ENCODE measurements at places on chromosomes 7 and 10.
A peak's percentile ranks its signal among the peaks of the same experiment; 100 is the strongest.

DNA sequence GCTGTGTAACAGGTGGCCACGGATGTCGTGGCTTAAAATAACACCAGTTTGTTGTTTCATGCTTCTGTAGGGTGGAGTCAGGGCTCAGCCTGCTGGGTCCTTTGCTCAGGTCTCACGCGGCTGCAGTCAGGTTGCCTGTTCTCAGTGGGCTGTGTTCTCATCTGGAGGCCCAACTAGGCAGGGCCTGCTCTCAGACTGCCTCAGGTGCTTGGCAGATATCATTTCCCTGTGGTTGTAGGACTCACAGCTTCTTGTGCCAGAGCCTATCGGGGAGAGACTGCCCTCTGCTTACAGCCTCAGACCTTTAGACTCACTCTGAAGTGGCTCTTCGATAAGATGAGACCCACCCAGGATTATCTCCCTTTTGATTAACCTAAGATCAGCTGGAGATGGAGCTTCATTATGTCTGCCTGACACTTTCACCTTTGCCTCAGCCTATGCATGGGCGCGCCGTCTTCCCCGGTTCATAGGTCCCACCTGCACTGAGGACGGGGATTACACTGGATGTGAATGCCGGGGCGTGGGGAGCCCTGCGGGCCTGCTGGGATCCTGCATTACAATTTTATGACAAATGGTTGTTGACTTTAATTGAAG lies 55.3 kb downstream of the INPP5A start:
- no peak for DNase-seq

DNA sequence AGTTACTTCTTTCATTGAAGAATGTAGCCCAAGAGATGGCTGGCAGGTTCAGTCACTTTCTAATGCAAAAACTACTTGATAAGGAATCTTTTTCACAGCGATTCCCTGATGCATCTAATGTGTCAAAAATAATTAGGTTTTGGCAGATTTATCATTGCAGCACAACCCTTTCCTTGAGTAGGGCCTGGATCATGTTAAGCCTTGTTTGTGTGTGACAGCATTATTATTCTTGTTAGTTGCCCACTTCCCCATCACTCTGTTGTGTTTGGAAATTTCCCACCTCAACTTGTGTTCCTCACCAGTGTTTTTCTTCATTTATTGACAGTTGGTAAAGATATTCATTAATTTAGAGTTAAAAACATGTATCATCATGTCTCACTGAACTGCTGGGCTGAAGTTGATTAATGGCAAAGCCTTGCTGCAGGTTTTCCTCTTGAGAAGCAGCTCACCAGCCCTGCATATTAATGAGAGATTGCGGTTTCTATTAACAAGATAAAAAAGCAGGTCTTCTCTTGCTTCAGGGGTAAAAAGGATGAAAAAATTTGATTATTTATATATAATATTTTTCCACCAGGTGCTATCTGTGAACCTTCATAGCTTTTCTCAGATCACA lies 233.3 kb upstream of the MDFIC start:
- DNase-seq, result no peak

- no peak for DNase-seq
Observed at GRCh38 chr7:42087616-42088015, 149.4 kb downstream of the GLI3 start.

GRCh38 chr10:48383393-48383792 lies 76.9 kb downstream of the MAPK8 start:
- DNase-seq, result no peak

- DNase-seq, result no peak
Observed at GRCh38 chr7:131072505-131073091, 255.1 kb upstream of the MKLN1 start.

GRCh38 chr7:94710256-94710655 lies 54.3 kb upstream of the SGCE start:
- DNase-seq, result no peak

DNA sequence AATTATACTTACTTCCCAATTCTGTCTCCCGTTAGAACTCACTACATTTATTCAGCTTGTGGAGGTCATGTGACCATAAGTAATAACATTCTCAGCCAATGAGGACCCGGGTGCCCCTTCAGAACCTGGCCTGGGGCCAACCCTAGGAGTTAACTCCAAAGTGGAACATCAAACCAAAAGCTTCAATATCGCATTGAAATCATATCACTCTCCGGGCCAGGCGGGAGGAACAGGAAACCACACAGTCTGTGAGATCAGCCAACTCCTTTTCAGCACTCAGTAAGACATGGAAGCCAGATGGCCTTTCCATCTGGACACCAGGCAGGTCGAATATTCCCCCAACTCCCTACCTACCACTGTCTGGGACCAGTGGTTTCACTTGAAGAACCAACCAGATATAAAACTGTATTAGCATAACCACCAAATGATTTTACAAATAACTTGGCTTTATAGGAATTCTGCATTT lies 5.5 kb downstream of the CREB3L2 start:
- DNase-seq, result no peak

GRCh38 chr10:94183666-94184264 lies 179.0 kb downstream of the NOC3L start:
- no peak for DNase-seq

- DNase-seq, result no peak
Observed at GRCh38 chr7:132125096-132125495, 451.2 kb downstream of the PLXNA4 start.

GRCh38 chr7:2582006-2582735 lies 23.4 kb downstream of the IQCE start:
- no peak for DNase-seq

DNA sequence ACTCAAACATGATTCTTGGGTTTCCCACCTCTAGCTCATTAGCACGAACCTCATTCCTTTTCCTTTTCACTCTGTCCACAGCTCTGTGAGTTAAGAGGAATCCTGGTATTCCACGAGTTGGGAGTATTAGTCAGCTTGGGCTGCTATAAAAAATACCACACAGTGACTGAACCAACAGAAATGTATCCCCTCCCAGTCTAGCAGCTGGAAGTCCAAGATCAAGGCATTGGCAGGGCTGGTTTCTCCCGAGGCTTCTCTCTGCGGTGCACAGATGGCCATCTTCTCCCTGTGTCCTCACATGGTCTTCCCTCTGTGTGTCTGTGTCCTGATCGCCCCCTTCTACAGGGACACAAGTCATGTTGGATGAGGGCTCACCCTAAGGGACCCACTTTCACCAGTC lies 261.6 kb downstream of the TNS3 start:
- no peak for DNase-seq

- no peak for DNase-seq
Observed at GRCh38 chr10:104441329-104442000, 87.8 kb downstream of the CFAP58 start.

DNA sequence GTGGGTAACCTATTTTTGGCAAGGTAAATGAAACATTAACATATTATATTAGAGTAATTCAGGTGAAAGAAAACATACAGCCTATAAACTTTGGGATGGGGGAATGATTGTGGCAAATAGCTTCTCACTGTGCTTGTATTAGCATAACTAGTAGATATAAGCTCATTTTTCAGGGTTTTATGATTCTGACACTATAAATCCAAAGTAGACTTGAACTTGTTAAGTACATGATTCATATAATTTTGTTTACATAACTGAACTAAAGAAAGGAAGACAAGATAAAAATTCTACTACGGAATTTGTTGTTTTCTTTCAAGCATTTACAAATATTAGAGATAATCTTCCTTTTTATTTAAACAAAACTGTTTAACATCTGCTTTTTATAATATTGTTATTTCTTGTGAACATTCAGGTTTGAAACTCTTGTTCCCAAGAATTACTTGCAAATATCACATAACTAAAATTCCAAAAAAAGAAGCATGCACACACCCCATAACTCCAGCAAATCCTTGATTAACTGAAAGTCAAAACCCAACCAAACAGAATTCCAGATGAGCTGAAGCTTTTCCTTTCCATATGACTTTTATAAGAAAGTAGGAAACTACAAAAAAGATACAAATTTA lies 142.3 kb downstream of the JAZF1 start:
- no peak for DNase-seq

- DNase-seq, result no peak
Observed at GRCh38 chr7:18013936-18014335, 13.7 kb downstream of the PRPS1L1 start.

- DNase-seq, result no peak
Observed at GRCh38 chr7:43537765-43538403, 45.0 kb upstream of the STK17A start.

- DNase-seq, result no peak
Observed at GRCh38 chr7:135270577-135271254, 37.1 kb downstream of the STRA8 start.

- no peak for DNase-seq
Observed at GRCh38 chr10:105609451-105609850, 968.4 kb downstream of the SORCS3 start.

- no peak for DNase-seq
Observed at GRCh38 chr10:90288391-90288933, 569.4 kb downstream of the HTR7 start.

GRCh38 chr7:111043561-111043960 lies 47.4 kb upstream of the LRRN3 start:
- DNase-seq, result no peak

GRCh38 chr7:84025332-84025927 lies 169.2 kb downstream of the SEMA3A start:
- DNase-seq, result no peak

- no peak for DNase-seq
Observed at GRCh38 chr10:52853704-52854103, 81.1 kb upstream of the MBL2 start.

- DNase-seq, result no peak
Observed at GRCh38 chr10:94098896-94099295, 105.2 kb downstream of the PLCE1 start.

DNA sequence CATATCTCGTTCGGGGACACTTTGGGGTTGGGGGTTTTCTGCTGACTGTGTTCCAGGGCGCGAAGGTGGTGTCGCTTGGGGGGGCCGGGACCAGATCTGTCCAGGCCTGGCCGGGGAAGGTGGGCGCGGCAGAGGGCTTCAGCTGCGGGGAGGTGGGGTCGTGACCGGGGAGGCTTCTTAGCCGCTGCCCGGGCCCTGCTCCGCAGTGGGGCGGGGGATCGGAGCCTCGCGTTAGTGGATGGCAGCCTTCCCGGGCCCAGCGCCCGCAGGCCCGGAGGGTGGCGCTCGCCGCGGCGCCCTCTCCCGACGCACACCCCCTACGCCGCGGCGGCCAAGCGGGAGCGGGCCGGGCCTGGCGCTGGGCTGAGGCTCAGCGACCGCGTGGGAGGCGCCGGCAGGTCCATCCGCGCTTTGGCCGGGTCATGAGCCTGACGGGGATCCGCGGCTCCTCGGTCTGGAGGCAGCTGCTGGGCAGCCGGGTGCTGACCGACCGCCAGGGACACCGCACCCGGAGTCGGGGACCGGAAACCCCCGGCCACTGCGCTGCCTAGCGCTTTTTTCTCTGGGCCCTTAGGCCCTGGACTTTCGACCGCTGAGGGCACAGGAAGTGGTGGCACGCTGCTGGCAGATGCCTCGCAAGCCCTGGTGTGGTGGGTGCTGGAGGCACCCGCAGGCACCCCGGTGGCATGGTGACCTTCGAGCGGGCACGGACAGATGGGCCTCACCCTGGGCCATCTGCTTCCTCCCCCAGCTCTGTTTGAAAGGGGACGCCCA lies 1.2 kb downstream of the AGAP3 start:
- DNase-seq, result peak; percentile 37

DNA sequence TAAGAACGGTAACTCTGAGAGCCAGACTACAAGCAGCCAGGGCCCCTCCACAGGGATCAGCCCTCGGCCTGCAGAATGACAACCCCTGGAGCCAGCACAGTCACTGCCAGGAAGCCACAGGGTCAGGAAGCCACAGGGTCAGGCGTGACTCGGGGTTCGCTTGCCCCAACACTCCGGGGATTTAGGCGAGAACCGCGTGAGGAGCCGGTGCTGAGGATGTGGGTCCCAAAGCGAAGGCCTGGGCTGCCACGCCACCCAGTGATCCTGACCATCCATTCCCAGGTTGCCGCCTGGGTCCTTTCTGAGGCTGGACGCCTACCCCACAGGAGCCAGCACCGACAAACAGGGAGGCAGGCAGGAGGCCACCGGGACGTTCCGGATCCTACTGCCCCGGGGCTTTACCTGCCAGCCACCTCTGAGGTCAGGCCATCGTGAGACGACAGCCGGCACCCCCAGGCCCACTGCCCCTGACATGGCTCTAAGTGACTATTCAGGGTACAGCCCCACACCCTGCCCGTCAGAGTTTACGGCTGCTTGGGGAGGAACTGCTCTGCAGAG lies 228.6 kb downstream of the ELFN1 start:
- no peak for DNase-seq

DNA sequence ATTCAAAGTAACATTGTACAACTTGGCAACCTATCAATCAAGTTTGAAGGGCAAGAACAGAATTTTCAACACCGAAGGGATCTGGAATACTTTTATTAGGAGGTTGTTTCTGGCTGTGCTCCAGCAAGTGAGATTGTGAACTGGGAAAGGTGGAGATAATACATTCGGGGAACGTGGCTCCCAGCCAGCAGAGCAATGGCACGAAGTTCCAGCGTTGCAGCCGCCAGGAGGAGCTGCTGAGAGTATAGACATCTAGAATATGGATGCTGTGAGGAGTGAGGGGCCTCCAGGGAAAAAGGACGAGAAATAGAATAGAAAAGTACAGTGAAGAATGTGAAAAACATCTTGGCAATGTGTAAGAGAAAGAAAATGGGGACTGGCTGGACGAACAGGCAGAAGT lies 69.5 kb downstream of the TCERG1L start:
- peak; percentile 21 for DNase-seq

DNA sequence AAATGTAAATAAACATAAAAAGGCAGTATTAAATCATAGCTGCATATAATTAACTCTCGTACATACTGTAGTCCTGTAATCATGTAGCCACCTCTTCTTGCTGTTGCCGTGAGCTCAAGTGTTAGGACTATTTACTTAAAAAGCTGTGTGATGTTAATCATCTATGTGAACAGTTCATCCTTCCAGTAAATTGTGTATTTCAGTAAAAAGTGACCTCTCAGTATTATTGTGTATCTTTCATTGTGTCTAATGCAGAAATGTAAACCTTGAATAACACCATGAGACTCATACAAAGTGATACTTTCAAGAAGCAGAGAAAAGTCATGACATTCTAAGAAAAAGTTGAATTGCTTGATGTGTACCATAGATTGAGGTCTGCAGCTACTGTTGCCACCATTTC lies 38.0 kb downstream of the ADD3 start:
- DNase-seq, result no peak

GRCh38 chr7:31690935-31691334 lies 3.9 kb downstream of the PPP1R17 start:
- no peak for DNase-seq

DNA sequence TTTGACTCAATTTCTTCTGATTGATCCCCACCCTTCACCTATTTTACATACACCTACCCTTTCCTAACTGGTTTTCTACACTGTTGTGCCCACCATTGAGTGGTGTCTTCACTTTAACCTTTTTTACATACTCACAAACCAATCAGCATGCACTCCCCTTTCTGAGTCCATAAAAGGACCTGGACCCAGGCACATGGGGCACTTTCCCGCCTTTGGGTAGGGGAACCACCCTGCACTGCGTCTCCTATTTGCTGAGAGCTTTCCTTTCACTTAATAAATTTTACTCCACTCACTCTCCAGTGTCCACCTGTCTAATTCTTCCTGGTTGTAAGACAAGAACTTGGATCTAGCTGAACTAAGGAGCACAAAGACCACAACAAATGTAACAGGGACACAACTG lies 33.8 kb downstream of the ANKMY2 start:
- no peak for DNase-seq

All from stimulated activated CD4-positive, alpha-beta T cell treated with anti-CD3 and anti-CD28 coated beads, TNF-alpha, amount 100 ng/mL, for 24 hours (primary cell).